KG1 (cell line): ENCODE measurements at places on chromosomes 5 and 9.

DNA sequence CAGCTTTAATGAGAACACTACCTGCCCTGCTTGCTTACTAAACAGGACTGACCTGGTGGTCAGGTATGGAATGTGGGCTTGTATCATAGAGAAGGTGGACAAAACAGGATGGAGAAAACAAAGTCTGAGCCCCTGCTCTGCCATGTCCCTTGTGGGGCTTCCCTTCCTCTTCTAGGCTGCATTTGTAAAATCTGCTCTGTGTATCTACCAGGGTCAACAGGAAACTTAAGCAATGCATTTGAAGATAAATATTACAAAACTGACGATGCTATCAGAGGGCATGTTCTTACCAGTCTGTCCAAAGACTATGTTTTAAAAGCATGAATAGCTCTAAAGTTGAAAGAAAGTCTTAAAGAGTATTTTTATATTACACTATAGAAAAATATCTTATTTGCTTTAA lies 228.7 kb downstream of the DCP2 start:
- no peak for DNase-seq

GRCh38 chr9:93492327-93492726 lies 38.9 kb upstream of the FAM120AOS start:
- no peak for DNase-seq

DNA sequence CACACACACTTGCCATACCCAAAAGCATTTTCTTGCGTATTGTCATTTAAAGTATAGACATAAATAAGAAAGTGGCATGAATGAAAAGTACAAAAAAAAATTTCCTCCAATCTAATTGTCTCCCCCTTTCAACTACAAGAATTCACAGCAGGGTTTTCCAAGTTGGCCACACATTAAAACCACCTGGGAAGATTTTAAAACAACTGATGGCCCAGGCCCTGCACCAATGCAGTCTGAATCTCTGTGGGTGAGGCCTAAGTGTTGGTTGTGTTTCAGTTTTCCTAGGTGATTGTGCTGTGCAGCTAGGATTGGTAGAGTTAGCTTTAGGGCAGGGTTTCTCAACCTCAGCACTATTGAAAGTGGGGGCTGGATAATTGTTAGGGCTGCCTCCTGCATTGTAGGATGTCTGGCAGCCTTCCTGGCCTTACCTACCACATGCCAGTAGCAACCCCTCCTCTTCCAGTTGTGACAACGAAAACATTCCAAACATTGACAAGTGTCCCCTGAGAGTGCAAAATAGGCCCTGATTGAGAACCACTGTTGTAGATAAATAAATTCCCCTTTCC lies 337.1 kb downstream of the KIAA0825 start:
- no peak for DNase-seq

- DNase-seq = no peak
Observed at GRCh38 chr9:126421567-126422428, 95.2 kb downstream of the MVB12B start.

DNA sequence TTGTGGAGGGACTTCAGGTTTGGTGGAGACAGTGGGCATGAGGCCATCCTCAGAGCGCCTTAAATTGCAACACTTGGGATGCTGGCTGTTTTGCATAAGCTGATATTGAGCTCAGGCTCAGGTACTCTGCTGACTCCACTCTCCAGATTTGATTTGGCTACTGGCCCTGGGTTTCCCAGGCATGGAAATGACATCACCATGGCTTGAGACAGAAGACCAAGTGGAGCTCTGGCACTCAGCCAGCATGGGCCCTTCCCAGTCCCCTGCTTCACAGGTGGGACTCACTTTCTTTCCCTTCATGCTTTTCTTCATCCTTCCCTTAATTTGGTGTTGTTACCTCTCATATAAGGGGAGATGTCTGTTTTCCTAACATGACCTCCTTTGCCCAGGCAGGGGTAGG lies 72.0 kb upstream of the IL12B start:
- DNase-seq = no peak

GRCh38 chr5:154421868-154422267 lies 23.9 kb upstream of the SAP30L start:
- DNase-seq = no peak

GRCh38 chr9:19223724-19224123 lies 6.8 kb upstream of the DENND4C start:
- DNase-seq = no peak

DNA sequence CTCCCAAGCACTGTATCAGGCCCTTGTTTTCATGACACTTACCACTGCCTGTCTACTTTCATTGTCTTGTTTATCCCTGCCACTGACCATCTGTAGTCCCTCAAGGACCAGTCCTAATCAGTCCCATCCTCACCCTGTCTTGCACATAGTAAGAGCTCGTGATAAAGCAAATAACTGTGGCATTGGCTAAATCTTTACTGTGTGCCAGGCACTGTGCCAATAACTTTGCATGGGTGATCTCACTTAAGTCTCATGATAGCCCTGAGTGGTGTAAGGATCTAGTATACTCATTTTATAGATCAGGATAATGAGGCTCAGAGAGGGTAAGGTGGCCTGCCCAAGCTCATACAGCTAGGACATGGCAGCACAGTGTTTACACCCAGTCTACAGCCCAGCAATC lies 5.6 kb downstream of the CDX1 start:
- DNase-seq = no peak

GRCh38 chr5:64682608-64683007 lies 7.7 kb upstream of the SHISAL2B start:
- DNase-seq = no peak

DNA sequence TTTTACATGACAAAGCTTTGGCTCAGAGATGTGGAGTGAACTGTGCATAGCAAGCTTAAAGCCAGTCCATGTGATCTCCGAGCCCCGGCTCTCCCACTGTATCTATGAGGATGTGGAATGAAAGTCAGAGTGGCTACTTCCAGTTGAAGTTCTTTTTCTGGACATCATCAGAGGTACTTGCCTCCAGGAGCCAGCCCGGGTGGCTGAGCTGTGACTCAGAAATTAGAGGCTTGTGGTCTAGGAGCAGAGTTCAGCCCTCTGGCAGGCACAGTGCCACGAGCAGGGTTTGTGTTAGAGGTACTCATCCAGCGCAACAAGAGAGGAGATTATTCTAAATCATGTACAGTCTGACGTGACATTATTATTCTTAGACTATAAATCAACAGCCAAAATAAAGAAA lies 322.5 kb downstream of the CDK5RAP2 start:
- DNase-seq = no peak

DNA sequence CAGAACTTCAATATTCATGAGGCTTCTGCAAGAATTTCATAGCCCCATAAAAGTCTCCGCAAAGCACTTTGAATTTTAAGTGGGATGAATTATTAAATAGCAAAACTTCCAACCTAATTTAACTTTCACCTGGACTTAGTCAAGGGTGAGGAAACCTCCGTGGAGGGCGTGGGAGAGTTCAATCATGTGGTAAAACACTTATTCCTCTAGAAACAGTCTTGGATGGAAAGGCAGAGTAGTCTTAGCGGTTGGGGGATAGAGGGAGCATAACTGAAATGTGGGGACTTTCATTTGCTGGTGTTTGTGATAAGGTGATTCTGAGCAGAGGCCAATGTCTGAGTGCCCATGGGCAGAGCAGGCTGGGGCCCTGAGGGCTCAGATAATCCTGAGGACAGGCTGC lies 241.9 kb downstream of the IRX1 start:
- DNase-seq = no peak

DNA sequence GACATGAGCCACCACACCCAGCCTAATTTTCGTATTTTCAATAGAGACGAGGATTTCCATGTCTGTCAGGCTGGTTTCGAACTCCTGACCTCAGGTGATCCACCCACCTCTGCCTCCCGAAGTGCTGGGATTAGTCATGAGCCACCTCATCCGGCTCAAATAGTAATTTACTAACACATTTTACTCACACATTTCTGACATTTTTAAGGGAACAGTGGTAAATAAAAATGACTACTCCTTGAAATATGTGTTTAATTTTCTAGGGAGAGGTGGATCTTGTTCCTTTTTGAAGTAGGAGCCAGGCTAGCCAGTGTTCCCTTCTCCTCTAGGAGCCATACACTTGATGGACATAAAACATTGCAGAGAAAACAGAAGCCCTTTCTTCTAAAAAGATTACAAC lies 55.2 kb upstream of the ERBIN start:
- no peak for DNase-seq

- no peak for DNase-seq
Observed at GRCh38 chr9:99472240-99472915, 250.3 kb downstream of the SEC61B start.

DNA sequence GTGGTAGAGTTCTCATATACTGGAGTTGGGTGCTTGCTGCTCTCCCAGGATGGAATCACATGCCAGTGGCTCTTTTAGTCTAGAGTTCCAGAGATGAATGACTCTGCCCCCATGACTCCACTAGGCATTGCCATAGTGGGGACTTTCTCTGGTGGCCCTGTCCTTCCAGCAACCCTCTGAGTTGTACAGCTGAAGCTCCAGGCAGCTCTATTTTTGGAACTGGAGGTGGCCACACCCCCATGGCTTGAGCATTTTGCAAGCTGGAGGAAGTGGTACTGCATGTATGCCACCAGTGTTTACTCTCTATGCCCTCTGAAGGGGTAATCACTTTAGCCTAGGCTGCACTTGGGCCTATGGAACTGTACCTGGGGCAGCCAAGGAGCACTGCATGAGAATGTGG lies 112.6 kb downstream of the RANBP17 start:
- no peak for DNase-seq
